ENCODE measurements at places on chromosomes 12 and 14.
A peak's percentile ranks its signal among the peaks of the same experiment; 100 is the strongest.

- no peak for DNase-seq
These were observed 45.1 kb downstream of the ARID2 start for GRCh38 chr12:45774508-45775162.

DNA sequence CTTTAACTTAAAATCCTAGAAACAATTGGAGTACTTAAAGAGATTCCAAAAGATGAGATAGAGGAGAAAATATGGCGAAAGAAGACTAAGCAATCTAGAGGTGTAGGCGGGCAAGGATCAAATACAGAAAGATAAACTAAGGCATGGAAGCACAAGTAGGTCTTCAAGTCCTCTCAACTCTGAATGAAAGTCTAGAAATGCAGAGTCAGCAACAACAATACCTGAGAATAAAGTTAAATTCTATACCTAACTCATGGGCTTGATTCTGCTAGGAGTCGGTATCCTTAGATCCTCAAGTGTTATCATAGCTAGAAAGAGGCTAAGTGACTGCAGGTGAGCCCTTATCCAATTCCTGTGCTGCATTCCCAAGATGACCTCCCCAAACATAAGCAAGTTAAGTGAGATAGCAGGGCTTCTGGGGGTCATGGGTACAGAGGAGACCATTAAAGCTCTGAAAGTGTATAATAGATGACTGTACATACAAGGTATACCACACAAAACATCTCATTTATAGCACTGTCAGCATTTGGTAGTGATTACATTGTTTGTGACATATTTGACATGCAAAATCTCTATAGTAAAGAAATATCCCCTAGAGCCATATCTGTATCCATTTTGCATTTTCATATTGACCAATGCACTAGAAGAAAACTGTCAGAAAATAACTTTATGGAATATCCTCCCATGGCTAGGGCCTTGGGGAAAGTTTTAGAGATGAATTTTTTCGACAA lies 82.5 kb upstream of the ARID2 start:
- DNase-seq = no peak

- DNase-seq = no peak
These were observed 94.7 kb upstream of the SLC38A4 start for GRCh38 chr12:46920499-46920898.

DNA sequence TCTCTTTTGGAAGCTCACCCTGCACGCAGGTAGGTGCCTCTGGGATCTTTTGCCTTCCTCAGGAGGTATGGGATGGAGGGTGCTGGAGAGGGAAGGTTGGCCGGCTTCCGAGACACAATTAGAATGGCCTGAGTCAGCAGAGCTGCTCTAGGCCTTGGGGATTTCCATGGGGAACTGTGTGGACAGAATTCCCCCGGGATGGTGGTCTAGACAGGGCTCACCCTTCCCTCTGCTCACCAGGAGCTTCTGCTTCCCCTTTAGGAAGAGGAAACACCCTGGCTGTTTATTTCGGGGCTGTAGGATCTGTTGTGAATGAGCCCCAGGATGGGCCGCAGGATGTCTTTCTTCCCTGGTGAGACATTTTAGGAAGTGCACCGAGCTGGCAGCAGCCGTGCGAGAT lies 43.7 kb upstream of the TMED10 start:
- no peak for DNase-seq

GRCh38 chr12:69437073-69437472 lies 33.1 kb upstream of the FRS2 start:
- DNase-seq = no peak

GRCh38 chr14:56874375-56874774 lies 64.1 kb upstream of the OTX2 start:
- no peak for DNase-seq

DNA sequence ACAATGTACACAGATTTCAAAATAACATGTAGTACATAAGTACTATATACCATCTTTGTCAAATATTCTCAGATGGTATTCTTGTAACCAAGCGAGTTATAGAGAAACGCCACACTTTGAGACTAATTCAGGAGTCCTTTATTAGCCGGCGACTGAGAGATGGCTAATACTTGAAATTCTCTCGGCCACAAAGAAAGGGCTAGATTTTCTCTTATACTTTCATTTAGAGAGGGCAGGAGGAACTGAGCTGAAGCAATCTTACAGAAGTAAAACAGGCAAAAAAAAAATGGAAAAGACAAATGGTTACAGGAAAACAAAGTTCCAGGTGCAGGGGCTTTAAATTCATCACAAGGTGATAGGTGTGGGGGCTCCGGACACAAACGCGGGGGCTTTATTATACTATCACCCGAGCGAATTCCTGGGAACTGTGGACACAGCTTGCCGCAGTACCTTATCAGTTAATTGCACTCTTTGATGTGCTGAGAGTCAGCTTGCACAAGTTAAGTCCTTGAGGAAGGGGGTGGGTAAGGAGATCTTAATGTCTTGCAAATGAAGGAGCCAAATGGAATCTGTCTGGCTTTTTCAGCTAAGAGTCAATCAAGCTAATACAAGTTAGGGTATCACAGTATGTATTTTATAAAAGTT lies 382.3 kb downstream of the KCNH5 start:
- no peak for DNase-seq

GRCh38 chr14:75301666-75302325 lies 23.2 kb downstream of the FOS start:
- DNase-seq = peak; percentile 38

DNA sequence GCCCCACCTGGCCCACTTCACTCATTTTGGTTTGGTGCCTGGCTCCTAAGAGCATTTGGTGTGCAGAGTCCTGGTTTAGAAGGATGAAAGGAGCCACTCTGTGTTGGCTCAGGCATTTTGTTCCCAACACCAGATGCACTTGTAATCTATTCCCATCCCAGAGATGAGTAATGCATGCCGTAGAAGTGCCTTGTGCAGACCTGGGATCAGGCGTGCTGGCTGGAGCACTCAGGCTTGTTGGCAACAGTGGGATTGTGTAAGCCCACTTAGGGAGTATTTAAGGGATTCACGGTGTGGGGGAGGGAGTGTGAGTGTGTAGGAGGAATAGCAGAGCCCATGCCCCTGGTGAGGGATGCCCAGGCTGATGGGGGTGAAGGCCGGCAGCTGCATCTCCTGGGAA lies 501.5 kb upstream of the TBX3 start:
- no peak for DNase-seq

GRCh38 chr12:117130801-117131200 lies 31.6 kb upstream of the TESC start:
- no peak for DNase-seq

- no peak for DNase-seq
These were observed 4.3 kb downstream of the BCAT1 start for GRCh38 chr12:24944601-24944975.

DNA sequence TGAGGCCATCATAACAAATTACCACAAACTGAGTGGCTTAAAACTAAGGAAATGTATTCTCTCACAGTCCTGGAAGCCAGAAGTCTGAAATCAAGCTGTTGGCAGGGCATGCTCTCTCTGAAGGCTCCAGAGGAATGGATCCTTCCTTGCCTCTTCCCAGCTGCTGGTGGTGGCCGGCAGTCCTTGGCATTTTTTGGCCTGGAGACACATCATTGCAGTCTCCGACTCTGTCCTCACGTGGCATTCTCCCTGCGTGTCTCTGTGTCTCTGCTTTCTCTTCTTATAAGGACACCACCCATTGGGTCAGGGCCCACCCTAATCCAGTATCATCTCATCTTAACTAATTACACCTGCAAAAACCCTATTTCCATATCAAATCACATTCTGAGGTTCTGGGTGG lies 206.1 kb downstream of the SLC41A2 start:
- DNase-seq = no peak

DNA sequence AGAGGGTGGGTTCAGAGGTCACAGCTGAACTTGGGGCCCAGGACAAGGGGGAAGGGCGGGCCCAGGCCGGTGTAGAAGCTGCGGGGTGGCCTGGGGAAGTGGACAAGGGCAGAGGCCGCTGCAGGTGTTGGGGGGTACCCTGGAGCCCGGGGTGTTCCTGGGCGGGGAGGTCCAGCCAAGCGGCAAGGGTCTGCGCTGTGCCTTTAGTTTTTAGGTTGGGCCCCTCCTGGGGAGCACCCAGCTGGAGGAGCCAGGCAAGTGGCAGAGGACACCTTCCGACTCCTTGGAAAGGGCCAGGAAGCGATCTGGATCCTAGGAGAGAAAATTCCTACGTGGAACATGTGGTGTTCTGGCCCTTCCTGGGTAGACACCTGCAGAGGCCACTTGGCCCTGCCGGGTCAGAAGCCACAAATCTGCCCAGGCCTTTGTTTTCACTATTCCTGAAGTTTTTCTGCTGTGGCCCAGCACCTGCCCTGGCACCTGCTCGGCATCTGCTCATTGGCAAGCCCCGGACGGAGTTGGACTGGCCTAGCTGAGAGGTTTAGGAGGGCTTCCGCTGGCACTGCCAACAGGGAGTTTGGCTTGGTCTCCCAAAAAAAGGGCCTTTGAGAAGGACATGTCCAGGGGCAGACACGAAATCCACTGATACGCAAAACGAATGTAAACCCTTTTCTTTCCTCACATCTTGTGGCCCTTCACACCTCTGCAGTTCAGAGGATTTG lies 61.1 kb downstream of the SMUG1 start:
- no peak for DNase-seq

DNA sequence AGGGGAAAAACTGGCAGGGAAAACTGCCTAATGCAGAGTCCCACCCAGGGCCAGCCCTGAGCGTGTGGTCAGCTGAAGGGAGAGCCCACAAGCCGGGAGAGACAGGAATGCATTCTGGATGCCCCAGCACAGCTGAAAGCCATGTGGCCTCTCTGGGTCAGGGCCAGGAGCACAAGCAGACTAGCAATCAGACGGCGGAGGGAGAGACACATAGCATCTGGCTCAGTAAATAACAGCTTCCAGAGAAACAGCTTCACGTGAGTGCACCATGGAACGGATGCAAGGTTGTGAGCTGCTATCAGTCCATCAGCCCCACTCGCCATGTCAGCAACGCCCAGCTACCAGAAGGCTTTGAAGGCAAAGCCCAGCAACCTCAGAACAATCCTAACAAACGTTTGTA lies 28.2 kb upstream of the TMEM106C start:
- no peak for DNase-seq

GRCh38 chr12:30439201-30439600 lies 256.5 kb downstream of the IPO8 start:
- no peak for DNase-seq

DNA sequence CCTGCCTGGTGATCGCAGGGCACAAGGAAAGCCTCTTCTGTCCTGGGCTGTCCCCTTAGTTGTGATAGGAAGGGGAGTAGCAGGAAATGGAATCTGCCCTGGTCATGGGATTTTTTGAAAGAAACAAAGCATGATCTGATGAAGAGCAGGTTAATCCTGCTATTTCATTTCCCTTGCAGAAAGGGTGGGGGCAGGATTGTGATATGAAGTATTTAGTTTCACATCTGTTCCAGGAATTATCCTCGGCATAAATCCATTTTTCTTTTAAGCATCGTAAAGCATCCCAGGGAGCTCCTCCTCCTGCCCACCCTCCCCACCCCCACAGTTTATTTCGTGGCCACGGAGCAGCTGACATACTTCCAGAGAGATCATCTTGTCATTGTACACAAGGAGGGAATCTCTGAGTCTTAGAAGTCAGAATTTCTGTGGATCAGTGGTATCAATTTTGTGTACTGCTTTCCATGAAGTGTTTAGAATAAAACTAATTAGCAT lies 53.1 kb downstream of the TGFB3 start:
- DNase-seq = no peak

- no peak for DNase-seq
These were observed 41.3 kb upstream of the DUSP6 start for GRCh38 chr12:89393551-89394121.

DNA sequence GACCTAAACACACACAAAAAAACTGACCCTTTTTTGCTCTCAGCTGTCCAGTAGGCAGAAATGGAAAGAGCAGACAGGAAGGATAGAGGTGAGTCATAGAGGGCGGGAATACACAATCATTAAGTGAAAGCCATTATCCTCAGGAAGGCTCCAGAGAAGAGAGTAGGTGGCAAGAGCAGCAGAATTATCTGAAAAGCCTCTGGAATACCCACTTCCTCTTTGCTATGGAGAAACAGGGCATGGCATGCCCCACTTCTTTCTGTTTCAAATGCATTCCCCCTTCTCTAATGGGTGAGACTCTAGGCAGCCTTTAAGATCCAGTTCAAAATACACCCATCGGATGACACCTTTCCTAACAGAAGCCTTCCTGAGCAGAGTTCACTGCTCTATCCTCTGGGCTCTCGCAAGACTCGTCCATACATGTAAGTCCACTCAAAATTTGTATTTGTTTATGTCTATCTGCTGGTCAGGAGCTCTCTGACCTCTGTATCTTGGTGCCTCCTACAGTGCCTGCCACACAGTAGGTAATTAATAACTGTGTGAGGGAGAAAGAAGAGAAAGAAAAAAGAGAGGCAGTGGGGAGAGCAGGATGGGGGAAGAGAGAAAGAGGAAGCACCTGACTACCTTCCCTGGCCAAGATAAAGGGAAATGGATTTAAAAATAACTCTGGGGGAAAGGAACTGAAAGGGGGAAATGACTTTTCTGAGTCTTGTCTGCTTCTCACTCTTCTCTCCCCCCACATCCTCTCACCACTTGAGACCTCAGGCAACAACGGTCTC lies 8.5 kb downstream of the KLHL33 start:
- no peak for DNase-seq

- no peak for DNase-seq
These were observed 25.3 kb downstream of the C12orf75 start for GRCh38 chr12:105355752-105356151.

GRCh38 chr14:61229981-61230380 lies 51.2 kb downstream of the TMEM30B start:
- DNase-seq = no peak

- DNase-seq = no peak
These were observed 10.0 kb upstream of the IFI27L2 start for GRCh38 chr14:94139421-94139820.

DNA sequence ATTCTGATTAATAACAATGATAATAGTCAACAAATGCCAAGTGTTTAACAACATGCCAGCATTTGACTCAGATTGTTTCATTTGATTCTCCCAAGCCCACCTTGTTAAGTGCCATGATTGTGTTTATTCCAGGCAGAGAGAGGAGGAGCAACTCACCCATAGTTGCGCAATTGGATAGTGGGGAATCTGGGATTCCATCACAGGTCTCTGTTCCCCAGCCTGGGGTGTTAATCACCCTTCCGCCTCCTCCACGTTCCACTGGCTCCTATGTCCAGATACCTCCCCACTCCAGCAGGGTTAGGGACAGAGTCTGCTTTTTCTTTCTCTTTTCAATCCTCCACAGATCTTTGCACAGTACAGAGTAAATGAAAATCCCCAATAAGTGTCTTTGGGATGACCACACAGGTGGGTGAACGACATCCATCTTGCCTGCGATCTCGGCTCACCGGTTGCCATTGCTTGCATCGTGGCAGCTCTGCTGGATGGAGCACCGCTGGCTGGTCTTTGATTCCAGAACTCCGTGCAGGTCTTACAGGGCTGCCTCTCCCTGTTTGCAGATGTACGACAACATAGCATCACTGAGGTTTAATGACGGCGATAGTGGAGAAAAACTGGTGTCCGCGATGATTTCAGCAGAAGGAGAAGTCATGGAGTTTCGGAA lies 78.8 kb downstream of the DNAH10 start:
- no peak for DNase-seq

DNA sequence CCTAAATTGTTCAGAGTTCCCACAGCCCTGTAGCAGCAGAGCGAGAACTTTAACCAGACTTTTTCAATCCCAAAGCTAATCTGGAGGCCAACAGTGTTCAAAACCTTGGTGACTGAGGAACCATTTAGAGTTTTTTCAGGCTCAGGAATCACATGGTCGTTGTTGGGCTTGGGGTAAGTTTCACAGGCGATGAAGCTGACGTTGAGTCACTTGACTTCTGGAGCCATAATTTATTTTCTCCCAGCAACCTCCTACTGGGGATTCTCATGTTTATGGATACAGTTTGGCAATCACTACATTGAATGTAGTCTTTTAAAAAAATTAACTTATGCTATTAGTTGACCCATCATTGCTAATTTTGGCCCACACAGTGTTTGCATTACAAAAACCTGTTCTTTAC lies 34.5 kb downstream of the SSPN start:
- no peak for DNase-seq
